ENCODE measurements at places on chromosomes 1 and 21.

DNA sequence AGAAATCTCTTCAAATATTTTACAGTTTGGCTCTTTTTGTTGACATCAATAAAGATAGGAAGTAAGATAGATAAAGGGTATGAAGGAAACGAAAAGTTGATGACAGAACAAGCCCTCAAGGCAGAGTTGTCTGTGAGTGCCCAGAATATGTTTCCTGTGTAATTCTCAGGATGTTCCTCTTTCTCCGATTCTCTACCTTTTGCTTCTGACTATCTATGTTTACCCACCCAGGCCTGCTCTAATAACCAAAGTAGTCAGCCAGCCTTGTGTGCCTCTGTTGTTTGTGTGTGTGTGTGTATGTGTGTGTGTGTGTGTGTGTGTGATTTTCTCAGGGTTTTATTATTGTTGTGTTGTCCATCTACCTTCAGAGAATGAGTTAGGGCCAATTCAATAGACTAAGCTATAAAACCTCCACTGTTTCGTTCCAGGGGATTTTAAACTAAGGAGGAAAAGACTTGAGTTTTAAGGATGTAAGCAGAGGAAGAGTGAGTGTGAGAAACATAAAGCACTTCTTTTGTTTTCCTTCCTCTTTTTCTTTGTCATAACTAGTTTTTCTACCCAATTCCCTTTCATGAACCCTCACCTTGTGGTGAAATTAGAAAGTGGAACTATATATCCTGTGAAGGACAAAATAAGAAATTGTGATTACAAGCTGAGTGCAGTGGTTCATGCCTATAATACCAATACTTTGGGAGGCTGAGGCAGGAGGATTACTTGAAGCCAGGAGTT lies 627.4 kb upstream of the NR5A2 start:
- DNase-seq, result no peak

DNA sequence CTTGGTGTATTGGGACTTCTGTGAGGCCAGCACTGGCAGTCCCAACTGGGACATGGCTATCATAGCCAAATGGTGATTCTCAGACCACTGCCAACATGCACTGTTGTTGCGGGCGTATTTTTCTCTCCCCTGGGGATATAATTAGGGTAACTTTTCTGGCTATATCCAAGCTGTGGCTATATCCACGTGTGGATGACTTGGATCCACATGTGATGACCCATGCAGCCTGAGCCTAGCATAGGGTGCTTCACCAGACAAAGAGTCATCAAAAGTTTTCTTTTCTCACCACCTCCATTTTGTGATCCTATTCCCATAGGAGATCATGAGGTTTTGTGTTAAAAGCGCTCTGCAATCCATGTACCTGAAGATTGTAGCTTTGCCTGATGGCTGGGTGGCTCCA lies 51.2 kb upstream of the CSF3R start:
- no peak for DNase-seq

DNA sequence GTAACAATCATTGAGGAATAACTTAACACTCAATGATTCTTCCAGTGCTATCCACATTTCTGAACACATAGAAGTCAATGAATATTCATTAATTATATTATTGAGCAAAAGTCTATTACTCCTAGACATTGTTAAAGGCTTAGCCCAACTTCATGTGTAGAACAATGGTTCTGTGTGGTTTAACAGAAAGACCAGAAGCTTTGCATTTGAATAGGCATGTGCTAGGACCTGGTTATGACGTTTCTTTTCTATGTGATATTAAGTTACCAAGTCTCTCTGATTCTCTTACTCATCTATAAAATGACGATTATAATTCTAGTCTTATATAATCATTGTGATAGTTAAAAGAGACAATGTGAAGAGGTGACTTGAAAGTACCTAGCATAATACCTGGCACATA lies 5.2 kb downstream of the NTMT2 start:
- no peak for DNase-seq

DNA sequence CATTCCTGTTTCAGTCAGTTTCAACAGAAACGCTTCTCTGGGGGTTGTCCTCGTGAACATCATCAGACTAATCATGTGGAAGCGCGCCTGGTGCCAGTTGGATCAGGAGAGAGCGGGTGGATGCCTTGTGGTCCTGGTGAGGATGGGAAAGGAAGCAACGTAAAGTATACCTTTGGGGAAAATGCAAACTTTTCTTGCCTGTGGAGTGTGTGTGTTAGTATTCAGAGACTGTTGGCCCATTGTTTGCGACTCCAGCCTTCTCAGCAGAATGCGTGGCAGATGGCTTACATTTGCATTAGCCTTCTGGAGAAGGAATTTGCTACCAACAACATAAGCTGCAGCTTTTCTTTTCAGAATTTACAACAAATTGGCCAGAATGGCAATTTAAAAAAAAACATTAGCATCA lies 173.9 kb downstream of the RWDD3 start:
- no peak for DNase-seq

DNA sequence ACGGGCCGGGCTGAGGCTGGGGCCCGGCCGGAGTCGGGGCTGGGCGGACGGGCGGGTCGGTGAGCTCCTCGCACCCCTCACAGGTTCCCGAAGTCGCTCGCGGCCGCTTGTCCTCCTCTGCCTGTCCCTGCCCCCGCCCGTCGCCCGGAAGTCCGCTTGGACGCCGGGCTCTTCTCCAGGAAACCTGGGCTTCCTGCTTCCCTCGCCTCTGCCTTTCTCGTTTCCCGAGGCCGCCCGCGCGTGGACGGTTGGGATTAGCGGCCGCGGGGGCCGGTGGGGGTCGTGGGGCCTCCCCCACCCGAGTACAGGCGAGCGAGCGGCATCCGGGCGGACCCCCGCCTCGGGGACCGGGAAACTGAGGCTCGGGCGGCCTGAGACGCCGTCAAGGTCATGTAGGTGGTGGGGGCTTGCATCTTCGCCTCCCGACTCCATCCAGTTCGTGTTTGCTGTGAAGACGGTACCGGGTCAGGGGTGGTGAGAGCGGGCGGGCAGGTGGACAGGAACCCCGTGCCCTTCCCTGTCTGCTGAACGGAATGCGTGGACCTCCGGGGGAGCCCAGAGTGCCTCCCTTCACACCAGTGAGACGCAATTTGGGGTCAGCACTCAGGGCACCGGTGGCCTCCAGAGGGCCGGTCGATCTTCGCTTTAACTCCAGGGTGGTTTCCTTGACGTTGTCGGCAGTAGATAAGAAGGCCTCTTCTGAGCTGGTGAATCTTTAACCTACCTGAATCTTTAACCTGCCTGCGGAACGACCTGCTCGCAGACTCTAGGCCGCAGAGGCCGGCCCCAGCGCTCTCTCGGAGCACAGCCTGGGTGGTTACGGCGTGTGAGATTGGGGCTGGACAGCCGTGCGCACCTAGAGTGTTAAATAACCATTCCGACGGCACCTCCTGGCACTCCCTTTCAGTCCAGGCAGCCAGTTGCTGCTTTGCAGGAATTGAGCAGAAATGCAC lies 686 bp downstream of the ARF1 start:
- no peak for DNase-seq

DNA sequence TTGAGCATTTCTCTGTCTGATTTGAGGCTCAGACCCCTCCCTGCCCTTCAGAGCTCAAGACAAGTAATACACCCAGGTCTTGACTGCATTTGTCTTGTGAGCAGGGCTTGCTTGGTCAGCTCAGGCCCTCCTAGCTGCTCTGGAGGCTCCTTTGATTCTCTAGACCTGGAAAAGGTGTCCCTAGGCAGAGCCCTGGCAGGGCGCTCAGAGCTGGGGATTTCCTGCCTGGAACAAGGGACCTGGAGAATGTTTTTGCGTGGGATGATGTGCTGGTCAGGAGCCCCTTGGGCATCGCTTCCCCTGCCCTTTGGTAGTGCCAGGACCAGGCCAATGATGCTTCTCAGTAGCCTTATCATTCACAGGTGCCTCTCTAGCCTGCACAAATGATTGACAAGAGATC lies 4.9 kb upstream of the CCDC28B start:
- DNase-seq, result no peak

GRCh38 chr21:37435120-37435519 lies 68.5 kb downstream of the DYRK1A start:
- DNase-seq, result no peak

GRCh38 chr1:156126630-156127534 lies 12.4 kb downstream of the LMNA start:
- DNase-seq, result peak; percentile 86

DNA sequence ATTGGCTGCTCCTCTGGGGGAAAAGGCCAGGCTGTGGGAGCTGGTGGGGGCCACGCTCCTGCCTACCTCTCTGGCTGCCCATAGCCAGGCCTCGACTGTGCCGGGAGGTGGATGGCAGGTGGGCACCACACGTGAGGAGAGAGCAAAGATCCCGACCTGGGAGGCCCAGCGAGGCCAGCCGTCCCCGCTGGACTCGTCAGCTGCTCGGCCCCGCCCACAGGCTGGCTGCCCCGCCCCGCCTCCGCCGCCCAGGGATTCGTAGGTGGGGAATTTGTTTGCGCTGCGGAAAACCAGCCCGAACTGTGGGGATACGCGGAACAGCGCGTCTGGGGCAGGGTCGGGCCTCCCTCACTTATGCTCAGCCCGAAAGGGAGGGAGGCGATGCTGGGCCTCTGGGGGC lies 31.7 kb downstream of the TP73 start:
- DNase-seq, result no peak

GRCh38 chr1:221223281-221223680 lies 344.0 kb downstream of the HLX start:
- DNase-seq, result no peak

- DNase-seq, result no peak
Measured at GRCh38 chr21:15051644-15052458, 12.9 kb downstream of the NRIP1 start.

DNA sequence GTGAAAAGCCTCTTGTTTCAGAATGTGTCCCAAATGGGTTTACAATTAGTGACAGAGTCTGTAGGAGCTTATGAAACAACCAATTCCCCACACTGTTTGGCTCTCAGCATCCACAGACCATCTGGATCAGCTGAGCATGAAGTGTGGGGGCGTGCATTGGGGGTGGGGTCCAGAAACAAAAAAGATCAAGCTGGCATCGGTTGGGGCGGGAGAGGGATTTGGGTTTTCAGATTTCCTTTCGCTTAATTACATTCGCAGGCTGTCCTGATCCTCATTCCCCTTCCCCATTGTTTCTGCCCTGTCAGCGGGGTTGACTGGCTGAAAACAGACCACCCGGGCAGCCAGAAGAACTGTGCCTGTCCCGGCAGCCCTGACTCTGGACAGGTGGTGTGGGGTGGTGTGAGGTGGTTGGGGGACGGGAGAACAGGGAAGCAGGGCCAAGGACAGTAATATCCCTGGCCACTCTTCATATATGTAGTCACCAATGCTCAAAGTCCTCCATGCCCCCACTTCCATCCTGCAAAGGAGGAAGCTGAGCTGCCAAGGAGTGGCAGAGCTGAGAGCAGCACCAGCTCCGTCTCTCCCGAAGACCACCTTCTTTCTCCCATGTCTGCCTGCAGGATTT lies 92.0 kb downstream of the IER5 start:
- DNase-seq, result no peak

- DNase-seq, result no peak
Measured at GRCh38 chr1:204417074-204417997, 5.7 kb upstream of the PPP1R15B start.

DNA sequence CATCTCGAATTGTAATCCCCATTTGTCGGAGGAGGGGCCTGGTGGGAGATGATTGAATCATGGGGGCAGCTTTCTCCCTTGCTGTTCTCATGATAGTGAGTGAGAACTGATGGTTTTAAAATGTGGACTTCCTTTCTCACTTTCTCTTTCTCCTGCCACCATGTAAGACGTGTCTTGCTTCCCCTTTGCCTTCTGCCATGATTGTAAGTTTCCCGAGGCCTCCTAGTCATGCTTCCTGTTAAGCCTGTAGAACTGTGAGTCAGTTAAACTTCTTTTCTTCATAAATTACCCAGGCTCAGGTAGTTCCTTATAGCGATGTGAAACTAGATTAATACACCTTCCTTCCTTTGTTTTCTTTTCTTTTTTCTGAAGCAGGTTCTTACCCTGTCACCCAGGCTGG lies 13.9 kb downstream of the DNAJC6 start:
- no peak for DNase-seq

DNA sequence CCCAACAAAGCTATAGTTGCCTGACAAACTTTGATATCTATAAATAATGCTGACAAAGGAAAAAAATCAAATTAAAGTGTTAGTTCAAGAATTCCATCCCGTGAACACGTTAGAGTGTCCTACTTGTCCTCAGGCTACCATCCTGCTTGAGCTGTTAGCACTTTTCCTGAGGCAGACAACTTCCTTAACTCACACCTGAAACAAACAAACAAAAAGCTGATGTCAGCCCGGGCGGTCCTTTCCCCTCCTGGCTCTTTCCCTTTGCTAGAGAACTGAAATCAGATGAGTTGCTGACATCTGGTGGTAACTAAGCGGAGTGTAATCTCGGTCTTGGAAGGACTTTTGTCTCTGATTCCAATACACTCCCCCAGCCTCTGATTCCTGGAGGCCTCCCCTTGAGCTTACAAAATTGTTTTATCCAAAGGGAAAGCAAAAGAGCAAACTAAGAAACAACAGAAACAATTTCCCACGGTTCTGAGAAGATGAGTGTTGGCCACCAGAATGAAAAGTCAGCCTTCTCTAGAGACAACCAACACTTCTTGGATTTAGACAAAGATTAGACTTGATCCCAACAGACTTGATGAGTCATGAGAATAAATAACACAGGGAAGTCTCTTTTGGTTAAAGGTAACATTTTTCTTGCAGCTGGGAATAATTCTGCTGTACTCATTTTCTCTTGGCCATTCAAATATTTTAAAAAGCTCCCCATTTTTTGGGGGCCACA lies 135.4 kb downstream of the PROX1 start:
- DNase-seq, result no peak

DNA sequence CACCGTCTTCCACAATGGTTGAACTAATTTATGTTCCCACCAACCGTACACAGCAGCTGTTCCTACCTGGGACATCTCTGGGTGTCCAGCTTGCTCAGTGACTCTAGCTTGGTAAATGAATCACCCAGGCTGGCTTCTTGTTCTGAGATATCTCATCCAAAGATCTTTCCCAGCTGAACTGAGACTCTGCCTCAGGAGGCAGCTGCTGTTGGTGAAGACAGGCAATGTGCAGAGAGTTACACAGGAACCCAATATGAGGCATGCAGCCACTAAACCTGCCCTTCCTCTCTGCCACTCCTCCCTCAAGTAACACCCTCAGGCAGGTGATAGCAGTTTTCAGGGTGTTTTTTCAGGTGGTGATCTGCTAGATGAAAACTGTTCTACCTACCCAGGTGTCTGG lies 14.0 kb upstream of the FOXO6 start:
- DNase-seq, result no peak

GRCh38 chr21:40383951-40384350 lies 463.0 kb downstream of the DSCAM start:
- DNase-seq, result no peak

DNA sequence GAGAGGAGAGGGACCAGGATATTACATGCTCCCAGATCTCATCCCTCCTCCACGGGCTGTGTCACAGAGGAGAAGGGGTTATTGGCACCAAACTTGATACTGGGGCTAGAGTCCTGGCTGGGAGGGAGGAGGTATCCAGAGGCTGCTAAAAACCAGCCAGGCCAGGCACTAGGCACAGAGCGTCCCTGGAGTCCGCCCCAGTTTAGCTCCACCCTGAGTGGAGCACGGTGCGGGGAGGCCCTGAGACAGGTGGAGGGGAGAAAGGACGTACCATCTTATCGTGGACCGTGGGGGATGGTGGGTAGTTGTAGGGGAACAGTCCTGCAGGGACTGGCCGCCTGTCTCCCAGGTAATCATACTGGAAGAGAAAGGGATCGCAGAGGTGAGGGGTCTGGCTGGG lies 42.7 kb upstream of the GOLT1A start:
- no peak for DNase-seq

GRCh38 chr1:9853249-9853595 lies 29.5 kb upstream of the CLSTN1 start:
- DNase-seq, result no peak

Data from stimulated activated CD4-positive, alpha-beta T cell treated with anti-CD3 and anti-CD28 coated beads, Interleukin-4, amount 100 ng/mL, for 48 hours (primary cell).